Activated CD8-positive, alpha-beta memory T cell treated with anti-CD3 and anti-CD28 coated beads, Interleukin-2, amount 50 U/mL, for 4 hours (primary cell): ENCODE measurements at places on chromosomes 11 and 22.
A peak's percentile ranks its signal among the peaks of the same experiment; 100 is the strongest.

- no peak for DNase-seq
Observed at GRCh38 chr11:35343033-35343598, 76.2 kb downstream of the SLC1A2 start.

- peak; percentile 25 for DNase-seq
Observed at GRCh38 chr11:47714554-47715081, 551 bp downstream of the AGBL2 start.

- DNase-seq = no peak
Observed at GRCh38 chr11:96481771-96482170, 92.0 kb downstream of the JRKL start.

DNA sequence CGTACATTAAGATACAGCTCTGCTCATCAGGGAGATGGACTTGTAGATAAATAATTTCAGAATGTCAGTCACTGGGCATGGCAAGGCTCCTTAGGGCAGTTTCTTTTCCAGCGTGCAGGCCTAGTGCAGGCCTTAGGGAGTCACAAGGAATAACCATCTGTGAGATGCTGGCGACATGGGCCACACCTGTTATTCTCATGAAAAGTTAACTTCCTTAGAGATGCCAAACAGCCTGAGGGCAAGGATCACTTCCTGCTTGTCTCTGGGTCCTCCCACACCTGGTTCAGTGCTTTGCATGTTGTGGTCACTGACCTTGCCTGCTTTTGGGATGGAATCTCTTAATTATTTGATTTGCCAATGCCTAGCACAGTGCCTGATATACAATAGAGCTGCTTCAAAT lies 70.6 kb downstream of the ST3GAL4 start:
- no peak for DNase-seq

DNA sequence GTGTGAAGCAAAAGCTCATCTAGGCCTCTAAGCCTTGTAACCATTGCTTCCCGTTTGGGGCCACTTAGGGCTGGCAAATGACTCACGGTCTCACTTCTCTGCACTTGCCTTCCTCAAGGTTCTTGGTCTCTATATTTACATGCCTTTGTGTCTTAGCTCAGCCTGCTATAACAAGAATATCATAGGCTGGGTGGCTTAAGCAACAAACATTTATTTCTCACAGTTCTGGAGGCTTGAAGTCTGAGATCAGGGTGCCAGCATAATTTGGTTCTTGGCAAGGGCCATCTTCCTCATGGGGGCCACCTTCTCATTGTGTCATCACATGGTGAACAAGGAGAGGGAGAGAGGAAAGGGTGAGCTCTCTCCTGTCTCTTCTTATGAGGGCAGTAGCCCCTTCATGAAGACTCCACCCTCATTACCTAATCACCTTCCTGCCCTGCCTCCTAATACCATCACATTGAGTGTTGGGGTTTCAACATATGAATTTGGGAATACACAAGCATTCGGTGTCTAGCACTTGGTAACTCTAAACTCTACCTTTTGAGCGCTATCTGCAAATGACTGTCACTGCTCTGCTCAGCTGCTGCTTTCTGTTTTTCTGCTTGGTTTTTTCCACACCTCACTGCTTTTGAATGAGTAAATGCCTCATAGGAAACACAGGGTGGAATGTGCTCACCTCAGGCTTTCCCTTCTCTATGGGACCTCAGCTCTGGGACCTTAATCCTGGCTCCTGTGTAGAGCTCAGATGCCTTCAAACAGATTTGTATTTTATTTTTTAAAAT lies 16.2 kb upstream of the ME3 start:
- DNase-seq = no peak

- no peak for DNase-seq
Observed at GRCh38 chr11:86097980-86098379, 29.1 kb upstream of the PICALM start.

- no peak for DNase-seq
Observed at GRCh38 chr11:66012371-66012945, 650 bp downstream of the CST6 start.

GRCh38 chr11:1728301-1728700 lies 22.1 kb downstream of the IFITM10 start:
- no peak for DNase-seq
